Aorta (tissue), 5 donors: ENCODE measurements at places on chromosomes 2 and 18.
A peak's percentile ranks its signal among the peaks of the same experiment; 100 is the strongest.

DNA sequence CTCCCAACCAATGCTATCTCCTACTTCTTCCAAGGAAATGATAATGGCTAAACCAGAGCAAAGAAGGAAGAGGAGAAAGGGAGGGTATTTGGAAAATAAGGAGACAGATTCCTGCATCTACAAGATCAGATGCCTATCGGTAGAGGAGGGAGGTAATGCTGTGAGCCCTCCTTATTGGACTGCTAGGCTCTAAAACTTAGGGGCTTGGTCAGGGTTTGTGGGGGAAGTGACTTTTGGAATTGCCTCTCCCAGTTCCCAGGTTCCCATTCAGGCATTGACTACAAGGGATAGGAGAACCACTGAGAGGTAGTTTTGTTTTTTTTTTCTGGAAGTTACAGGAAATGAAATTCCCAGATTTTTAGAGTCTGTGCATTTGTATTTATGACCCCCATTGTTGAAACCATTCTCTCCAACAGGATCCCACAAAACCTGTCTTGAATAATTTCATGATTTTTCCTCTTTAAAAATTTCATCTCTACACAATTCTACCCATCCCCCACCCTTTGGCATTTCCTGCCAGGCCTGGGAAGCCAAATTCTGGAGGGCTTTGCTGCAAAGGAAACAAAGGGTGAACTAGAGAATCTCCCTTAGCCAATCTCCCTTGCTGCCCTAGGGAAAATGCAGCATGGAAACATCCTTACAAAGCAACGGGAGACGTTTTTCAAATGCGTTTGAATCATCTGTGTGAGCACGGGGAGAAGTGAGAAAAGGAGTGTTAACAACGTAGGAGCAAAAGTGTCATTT, 282.1 kb upstream of the EPAS1 start:
- DNase-seq: no peak

DNA sequence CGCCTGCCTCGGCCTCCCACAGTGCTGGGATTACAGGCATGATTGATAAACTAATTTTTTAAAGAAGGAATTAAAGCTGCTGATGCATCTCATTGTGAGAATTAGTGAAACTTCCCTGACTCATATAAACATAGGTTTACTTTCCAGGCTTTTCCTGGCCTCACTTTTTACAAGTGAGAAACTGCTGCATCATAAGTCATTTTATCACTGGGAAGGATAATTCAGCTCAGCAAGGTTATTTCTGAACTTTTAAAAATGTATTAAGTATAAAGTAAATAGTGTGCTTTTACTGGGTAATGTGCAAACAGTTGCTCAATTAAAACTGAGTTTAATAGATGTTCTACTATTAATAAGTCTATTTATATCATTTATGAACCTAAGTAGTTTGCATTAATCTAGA, 1130.3 kb upstream of the CDH2 start:
- no peak for DNase-seq

DNA sequence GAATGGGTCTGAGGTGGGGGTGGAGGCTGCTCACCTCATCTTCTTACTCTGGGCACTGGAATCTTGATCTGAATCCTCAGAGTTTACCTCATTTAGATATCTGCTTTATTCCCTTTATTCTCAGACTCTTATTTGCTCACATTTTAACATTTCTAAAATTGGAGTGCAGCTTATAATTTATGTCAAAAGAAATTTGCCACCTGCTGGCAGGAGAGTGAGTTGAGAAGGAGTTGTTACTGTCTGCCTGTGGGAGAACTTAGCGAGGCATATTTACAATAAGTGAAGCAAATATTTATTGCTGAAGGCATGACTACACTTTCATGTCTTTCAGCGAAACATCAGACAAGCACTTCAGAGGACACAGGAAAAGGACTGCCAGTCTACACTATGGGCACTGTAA, 16.4 kb upstream of the KIAA2012 start:
- DNase-seq: no peak

DNA sequence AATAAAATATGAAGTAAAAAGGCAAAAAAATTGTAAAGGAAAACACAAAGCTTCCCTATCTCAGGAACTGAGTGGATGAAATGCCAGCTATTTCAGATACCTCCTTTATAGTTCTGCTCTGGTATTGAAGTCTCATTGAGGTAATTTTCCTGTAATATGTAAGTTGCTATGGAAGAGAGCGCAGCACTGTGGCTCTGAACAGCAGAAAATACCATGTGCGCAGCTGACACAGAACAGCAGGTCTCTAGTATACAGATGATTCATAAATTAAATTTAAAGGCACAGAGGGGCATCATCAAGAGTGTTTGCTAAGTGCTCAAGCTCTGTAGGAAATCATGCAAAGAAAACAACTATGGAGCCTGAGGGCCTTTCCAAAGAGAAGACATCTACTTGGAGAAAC, 315.3 kb upstream of the CDH7 start:
- DNase-seq: no peak

- DNase-seq: peak; percentile 24
These were observed 55.9 kb downstream of the HS1BP3 start for GRCh38 chr2:20594957-20595356.

DNA sequence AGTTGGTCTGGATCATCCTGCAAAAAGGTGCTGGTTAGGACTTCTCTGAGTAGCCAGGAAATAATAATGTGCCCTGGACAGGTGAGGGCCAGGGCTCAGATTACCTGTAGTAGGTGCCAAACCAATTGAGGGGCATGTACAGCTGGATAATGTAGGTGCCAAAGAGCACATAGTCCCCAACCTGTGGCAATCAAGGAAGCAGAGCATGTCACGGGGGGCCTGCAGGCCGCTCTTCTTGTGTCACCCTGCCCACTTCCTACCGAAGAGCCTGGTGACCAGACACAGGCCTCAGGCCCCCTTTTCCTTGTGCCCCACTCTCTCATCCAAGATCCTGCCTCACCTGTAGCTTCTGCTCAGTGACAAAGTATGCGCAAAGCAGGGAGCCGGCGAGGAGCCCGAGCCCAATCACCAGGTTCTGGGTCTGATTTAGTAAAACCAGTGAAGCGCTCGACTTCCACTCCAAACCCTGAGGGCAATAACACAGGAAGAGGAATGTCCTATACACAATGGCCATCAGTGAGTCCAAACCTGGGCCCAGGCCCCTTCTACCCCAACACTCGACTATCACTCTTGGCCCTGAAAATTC, 5.2 kb downstream of the ABCB6 start:
- no peak for DNase-seq

DNA sequence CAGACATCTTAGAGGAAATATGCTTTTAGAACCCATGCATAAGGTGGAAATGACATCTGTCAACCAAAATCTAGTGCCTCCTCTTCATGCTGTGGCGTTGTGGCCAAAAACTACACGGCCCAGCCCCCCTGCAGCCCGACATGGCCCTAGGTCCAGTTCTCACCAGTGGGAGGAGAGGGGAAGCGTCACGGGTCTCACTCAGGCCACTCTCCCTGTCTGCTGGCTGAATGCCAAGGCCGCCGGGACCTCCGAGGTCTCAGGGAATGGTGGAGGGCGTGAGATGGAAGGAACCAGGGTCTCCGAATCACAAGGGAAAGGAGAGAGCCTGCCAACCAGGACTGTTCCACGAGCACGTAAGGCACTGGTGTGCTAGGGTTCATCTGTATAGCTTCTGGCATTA, 361.0 kb downstream of the ANAPC1 start:
- peak; percentile 51 for DNase-seq

DNA sequence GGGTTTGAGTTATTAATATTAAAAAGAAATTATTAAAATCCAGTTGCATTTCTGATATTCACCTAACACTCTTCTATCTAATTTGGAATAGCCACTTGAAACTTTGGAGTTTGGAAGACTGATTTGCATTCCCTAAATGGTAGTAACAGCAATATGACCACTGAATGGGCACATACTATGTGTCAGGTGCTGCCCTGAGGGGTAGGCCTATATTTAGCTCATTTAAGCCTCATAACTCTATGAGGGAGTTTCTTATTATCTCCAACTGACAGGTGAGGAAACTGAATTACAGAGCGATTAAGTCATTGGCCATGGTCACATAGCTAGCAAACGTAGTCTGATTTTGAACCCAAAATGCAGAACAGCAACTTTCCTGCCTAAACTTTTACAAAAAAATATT, 77.3 kb downstream of the VWA3B start:
- DNase-seq: no peak

GRCh38 chr2:167144179-167144898, 256.1 kb downstream of the XIRP2 start:
- DNase-seq: no peak

DNA sequence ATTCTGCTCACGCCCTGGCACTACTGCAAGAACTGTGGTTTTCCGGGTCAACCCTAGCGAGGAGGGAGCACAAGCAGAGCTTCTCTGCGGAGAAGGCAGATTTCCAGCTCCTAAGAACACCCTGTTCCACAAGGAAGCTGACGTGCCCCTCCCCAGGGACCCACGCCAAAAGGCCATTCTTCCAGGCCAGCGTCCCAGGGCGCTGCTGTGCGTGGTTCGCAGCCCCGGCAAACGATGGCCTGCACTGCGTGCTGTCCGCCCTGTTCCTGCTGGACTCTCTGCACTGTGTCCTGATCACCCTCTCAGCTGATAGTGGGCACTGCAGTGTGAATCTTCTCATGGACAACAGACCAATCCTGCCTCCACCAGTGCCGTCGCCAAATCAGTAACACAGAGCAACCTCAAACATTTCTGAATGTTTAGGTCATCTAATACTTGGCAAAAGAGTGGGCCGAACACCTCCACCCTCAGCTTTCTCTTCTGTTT, 49.1 kb downstream of the ADI1 start:
- DNase-seq: peak; percentile 89

DNA sequence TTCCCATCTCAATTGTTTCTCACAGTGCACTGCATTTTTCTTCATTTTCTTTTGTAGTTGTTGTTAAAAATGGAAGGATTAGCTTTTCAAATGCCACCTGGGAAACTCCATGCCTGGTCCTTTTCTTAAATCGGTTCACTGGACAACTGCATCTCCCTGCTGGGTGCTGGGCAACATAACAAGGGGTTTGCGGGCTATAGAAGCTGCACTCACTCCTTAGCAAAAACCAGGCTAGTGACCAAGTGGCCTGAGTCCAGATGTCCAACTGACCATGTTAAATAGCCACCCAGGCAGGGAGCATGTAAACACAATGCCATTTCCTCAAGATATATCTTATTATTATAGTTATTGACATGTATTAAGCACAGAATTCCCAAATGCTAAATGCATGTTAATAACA, 264.9 kb downstream of the ICOS start:
- no peak for DNase-seq
